ENCODE measurements at places on chromosomes 5 and 9. TPM values are rescaled to one million over a fixed set of nuclear protein-coding genes. Genes with fewer than 3 reads are reported as not detected.

MAMDC4 gene
- total RNA-seq = 2.8 TPM

C9orf50 gene
- not detected for total RNA-seq

SGTB gene
- total RNA-seq = 24.3 TPM

PCDHA1 gene
- not detected for total RNA-seq

PCDHB10 gene
- 9.1 TPM for total RNA-seq

- DNase-seq = no peak
Observed at GRCh38 chr9:14281876-14282275, 32.1 kb downstream of the NFIB start.

- no peak for DNase-seq
Observed at GRCh38 chr9:3664044-3664443, 138.2 kb upstream of the RFX3 start.

GRCh38 chr5:13910637-13911288 lies 33.7 kb downstream of the DNAH5 start:
- no peak for DNase-seq

DNA sequence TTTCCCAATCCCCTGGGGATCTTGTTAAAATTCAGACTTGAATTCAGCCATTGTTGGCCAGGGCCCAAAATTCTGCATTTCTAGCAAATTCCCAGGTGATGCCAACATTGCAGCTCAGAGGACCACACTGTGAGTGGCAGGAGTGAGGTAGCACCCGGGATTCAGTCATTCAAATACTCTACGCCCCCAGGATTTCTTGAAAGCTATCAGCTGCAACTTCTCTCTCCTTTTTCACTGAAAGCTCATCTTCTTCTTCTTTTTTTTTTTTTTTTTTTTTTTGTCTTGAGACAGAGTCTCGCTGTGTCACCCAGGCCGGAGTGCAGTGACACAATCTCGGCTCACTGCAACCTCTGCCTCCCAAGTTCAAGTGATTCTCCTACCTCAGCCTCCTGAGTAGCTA lies 19.3 kb upstream of the ANKH start:
- no peak for DNase-seq

- no peak for DNase-seq
Observed at GRCh38 chr9:5479994-5480694, 29.8 kb downstream of the CD274 start.

DNA sequence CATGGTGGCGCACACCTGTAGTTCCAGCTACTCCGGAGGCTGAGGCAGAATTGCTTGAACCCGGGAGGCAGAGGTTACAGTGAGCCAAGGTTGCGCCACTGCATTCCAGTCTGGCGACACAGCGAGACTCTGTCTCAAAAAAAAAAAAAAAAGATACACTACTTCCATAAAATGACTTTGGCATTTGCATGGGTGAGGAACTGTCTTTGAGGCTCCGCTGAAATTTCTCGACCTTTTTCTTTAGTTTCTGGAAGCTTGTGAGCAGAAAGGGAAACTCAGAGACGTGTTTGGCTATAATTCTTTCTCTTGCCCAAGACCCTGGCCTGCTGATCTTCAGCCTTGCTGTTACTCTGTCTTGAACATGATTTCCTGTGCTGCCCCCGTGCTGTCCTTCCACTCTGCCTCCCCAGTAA lies 37.3 kb downstream of the SPIN1 start:
- no peak for DNase-seq

DNA sequence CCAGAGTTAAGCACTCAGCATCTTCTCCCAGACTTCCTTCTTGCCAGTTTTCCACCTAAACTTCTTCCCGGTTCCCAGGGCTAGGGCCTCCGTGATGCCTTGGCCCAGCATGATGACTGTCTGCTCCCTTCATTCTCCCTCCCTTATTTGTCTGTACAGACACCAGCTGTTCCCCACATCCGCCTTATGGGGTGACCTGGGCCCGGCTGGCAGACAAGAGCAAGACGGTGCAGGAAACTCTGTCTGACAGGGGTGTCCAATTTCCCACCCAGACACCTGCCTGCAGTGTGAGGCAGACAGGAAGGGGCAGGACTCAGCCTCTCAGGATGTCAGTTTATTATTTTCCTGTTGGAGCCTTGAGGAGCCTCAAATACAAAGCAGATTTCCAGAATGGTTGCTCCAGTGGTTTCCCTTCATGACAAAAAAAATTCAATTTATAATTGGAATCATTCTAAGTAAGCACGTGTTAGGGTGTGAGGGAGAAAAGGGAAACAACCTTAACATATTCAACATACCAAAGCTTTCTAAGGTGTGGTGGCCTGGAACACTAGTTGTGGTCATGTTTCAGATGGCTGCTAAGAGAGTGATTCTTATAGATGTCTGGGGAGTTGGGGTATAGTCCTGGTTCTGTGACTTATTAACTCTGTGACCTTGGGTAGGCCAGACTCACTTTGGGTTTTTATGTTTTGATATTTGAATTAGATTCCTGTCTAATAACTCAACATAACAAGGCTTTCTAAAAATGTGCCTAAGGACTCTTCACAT lies 234.5 kb downstream of the PAPPA start:
- no peak for DNase-seq

- no peak for DNase-seq
Observed at GRCh38 chr5:100270023-100270771, 265.0 kb upstream of the FAM174A start.

DNA sequence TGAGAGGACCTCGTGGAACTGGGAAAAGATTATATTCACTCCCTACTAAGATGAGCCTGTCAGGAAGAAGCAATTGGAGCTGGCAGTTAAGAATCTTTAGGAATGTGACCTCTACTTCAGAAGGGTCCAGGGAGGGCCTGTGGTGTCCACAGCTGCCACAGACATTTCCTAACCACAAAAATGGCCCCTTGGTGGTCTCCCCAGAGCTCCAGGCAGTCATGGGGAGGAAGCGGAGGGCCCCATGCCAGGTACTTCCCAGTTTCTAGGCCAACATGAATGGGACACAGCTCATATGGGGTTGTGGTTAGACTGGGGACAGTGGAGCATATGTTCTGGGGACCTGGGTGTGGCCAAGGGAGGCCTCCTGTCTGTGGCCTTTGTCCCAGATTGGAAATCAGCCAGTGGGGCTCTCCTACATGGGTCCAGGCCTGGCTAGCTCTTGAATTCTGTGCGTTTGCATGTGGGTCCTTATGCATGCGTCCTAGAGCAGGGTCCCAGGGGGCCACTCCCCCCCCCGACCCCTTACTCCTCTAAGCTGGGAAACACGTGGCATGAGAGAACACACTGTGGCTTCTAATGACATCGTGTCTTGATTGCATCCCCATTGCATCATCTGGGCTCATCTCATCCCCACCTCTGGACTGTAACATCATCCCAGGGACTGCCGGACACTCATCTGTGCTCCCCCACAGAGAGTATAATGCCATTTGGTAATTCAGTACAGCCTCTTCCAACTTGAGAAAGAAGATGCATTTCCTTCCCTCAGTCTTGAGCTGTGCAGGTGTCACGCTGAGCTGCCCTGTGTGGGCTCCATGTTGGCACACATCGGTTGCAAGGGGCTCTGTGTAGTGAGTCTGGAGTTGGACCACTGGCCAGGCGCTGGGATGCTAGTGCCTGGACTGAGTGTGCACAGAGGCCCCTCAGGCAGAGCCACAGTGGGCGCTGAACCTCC lies 31.3 kb downstream of the IRF1 start:
- DNase-seq = no peak

- DNase-seq = no peak
Observed at GRCh38 chr9:119318371-119318770, 50.9 kb downstream of the BRINP1 start.

DNA sequence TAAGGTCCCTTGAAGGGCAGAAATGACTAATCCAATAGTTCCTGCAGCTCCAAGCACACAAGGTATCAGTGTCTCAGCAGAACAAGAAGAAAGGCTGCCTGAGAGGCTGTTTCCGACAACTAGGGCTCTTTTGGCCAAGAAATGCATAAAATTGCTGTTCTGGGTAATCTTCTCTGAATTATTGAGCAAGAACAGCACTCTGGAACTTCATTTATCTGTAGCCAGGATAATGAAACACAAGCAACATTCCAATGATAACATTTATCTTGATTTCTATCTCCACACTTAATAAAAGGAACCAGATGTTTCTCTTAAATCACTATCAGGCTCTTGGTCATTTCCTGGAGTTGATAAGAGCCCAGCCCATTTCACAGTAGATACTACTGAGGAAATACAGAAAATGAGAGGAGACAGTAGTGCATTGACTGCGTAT lies 17.0 kb upstream of the AUH start:
- DNase-seq = no peak

GRCh38 chr9:38180656-38181055 lies 111.6 kb upstream of the SHB start:
- DNase-seq = no peak

GRCh38 chr5:64269164-64269563 lies 103.5 kb downstream of the RNF180 start:
- DNase-seq = no peak

GRCh38 chr5:151036556-151036955 lies 16.2 kb downstream of the GPX3 start:
- no peak for DNase-seq

GRCh38 chr5:67166460-67167285 lies 29.9 kb downstream of the CD180 start:
- no peak for DNase-seq

- DNase-seq = no peak
Observed at GRCh38 chr5:132059043-132059695, 1.3 kb upstream of the IL3 start.

All from thoracic aorta (tissue), 2 donors.